ENCODE measurements at places on chromosomes 1 and 21. TPM values are rescaled to one million over a fixed set of nuclear protein-coding genes. Genes with fewer than 3 reads are reported as not detected.
A peak's percentile ranks its signal among the peaks of the same experiment; 100 is the strongest.

GRCh38 chr1:221392453-221392852, 349.4 kb downstream of the DUSP10 start:
- DNase-seq, result peak; percentile 5

DNA sequence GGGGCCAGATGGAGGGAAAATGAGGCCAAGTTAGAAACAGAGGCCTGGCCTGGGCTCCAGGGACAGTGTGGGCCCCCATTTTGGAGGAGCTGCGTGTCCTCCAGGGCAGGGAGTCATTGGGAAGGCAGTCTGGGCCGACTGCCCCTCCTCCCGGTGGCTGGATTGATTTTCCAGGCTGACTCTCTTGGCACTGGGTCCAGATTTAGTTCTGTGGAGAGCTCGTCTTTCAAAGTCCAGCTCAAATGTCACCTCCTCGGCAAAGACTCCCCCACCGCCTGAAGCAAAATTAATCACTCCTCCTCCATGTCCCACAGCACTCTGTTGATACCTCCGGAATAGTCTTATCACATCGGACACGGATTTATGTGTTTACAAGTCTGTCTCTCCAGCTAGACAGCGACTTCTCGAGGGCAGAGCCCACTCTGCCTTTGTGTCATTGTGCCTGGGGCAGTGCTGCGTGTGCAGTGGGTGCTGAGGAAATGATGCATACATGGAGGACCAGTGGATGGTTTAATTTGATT, 175.1 kb downstream of the CAMTA1 start:
- no peak for DNase-seq

- no peak for DNase-seq
These were observed 81.9 kb downstream of the JAK1 start for GRCh38 chr1:64884261-64885040.

GRCh38 chr1:201514466-201514865, 7.5 kb upstream of the CSRP1 start:
- DNase-seq, result no peak

GRCh38 chr1:11653101-11653860, 948 bp downstream of the FBXO2 start:
- DNase-seq, result no peak

GRCh38 chr1:160647329-160647720, 481 bp upstream of the SLAMF1 start:
- DNase-seq, result no peak

GRCh38 chr1:170267317-170267716, 121.6 kb downstream of the NTMT2 start:
- no peak for DNase-seq

- peak; percentile 86 for DNase-seq
These were observed 145.0 kb downstream of the RASAL2 start for GRCh38 chr1:178238722-178239510.

DNA sequence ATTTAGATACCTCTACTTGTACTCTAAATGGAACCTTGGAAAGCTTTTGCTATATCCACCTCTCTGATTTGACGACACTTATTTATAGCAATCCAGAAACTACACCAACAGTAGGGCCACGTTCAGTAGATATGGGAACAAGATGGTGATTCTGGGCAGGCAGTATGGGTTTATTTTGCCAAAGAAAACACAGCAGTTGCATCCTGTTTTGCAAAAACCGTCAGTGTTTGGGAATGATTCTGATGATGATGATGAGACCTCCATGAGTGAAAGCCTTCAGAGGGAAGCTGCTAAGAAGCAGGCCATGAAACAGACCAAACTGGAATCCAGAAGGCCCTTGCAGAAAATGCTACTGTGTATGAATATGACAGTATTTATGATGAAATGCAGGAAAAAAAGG, 41.5 kb upstream of the NEXN start:
- no peak for DNase-seq

- no peak for DNase-seq
These were observed 33.0 kb downstream of the PGM1 start for GRCh38 chr1:63626222-63626621.

GRCh38 chr1:36091698-36092097, 3.0 kb downstream of the ADPRS start:
- no peak for DNase-seq

DNA sequence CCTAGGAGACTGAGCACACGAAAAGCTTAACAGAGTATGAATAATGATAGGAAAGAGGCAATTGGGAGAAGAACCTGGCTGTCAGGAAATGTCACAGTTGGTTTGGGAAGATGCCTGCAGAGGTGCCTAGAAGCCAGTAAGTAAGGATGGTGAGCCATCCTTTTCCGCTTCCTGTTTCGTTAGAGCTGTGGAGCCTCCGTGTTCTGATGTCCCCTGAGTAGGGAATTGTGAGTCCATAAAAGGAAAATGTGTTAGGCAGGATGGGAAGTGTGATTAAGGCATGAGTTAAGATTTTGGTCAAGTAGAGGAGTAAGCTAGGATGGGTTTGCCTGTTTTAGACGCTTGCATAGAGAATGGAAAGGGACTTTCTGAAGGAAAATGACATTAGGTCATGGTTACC, 9.0 kb downstream of the CLIC4 start:
- DNase-seq, result no peak

DNA sequence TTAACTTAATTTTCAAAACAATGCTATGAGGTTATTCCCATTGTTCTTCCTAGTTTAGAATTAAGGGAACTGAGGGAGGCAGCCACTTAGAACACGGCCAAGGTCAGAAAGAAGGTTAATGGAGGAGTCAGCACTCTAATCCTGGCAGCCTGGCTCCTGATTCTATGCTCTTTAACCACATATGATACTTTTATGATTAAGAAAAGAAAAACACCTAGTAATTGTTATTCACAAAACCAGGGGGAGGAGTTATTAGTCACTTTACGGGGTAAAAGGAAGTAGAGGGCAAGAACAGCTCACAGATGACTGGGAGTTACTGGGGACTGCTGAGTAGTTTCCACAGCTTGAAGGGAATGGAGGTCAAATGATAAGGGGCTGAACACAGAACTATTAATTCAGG, 38.6 kb downstream of the GADD45A start:
- peak; percentile 59 for DNase-seq

DNA sequence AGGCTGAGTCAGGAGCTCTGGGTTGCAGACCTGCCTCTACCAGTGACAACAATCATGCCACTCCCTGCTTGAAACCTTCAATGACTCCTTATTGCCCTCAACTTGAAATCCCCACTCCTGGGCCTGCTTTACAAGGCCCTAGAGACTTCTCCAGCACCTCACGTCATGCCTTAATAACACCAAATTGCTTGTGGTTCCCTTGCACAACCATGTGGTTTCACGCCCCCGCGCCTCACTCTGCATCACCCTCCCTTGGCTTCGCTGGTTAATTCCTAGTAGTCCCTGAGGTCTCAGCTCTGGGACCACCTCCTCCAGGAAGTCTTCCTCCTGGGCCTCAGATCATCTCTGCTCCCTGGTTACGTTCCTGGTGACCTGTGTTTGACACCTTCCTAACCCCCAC, 33.0 kb downstream of the EPHA2 start:
- peak; percentile 54 for DNase-seq

- no peak for DNase-seq
These were observed 75.0 kb upstream of the DPT start for GRCh38 chr1:168803806-168804510.

DNA sequence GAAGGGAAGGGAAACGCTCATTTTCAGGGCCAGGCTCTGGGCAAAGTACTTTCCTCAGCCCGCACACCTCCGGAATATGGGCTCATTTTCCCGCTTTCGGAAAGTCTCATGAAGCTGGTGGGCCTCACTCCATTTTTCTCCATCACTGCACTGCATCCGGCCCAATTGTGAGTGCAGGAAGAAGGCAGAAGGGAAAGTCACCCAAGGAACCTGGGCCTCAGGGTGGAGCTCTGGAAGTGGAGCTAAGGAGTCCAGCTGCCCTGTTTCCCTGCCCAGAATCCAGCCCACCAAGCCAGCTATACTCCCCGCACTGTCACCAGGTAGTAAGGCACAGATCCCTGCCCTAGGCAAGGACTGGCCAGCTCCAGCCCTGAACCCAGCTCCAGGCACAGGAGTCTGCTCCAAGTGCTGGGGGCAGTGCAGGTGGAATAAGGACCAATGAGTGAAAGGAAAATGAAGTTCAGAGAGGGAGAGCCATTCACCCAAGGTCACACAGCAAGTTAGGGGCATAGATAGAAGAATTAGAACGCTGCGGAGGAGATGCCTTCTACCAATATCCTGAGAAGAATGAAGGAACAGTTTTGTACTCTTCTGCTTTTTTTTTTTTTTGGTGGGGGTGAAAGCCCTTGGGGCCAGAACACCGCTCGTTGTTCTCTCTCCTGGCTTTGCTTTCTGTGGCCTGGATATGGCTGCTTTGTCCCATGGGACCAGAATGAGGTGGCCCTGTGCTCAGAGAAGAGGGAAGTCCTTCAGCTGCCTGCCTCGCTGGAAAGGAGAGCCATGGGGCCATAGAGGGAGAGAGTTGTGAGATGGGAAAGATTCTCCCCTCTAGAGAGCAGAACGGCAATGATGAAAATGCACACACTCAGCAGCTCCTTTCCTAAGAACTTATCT, 10.0 kb downstream of the LRP8 start:
- no peak for DNase-seq

GRCh38 chr1:111214074-111214801, 13.3 kb upstream of the CHI3L2 start:
- no peak for DNase-seq

DNA sequence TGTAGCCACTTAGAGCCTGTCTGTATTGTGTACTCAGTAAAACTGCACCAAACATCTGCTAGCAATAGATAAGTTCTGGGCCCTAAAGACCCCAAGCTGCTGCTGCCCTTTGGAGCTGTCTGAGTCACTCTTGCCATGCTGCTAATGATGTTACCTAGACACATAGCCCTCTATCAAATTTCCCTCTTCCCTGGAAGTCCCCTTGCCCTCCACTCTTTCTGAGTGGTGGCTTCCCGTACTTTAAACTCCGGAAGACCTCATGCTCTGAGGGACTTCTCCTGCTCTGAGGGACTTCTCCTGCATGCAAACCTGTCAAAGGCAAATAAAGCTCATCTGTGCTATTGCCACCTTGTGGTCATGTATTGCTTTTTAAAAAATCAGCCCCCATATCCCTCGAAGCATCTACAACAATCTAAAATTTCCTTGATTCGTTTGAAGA, 34.0 kb downstream of the FH start:
- peak; percentile 38 for DNase-seq

GRCh38 chr1:47554082-47554481, 116.2 kb downstream of the FOXD2 start:
- DNase-seq, result no peak

DNA sequence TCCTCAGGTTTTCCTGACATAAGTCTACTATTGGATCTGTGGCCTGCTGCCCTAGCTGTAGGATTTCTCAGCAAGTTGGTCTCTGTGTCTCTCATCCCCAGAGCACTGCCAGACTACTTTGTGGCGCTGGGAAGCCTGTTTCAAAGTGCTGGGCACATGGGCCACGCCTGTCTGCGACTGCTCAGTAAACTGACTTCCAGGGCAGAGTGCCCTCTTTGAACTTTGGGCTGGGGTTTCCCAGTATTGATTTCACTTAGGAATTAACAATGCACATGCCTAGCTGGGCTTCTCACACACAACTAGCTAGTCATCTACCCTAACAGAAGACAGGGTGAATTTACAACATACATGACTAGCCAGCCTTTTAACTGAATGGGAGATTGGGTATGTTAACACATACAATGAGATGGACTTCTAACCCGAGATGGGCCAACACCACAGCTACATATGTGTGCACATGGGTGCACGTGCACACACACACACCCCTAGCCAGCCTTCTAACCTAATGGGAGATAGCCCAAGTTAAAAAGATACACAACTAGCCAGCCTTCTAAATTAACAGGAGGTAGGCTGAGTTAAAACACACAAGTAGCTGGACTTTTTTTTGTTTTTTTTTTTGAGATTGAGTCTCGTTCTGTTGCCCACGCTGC, 6.9 kb upstream of the TRIM17 start:
- no peak for DNase-seq

- no peak for DNase-seq
These were observed 18.0 kb upstream of the HHAT start for GRCh38 chr1:210310562-210311153.

- DNase-seq, result no peak
These were observed 416.9 kb upstream of the USP24 start for GRCh38 chr1:55632058-55632457.

- DNase-seq, result no peak
These were observed 133.9 kb upstream of the CD34 start for GRCh38 chr1:208044589-208045462.

GRCh38 chr21:46564391-46564790, 40.5 kb downstream of the S100B start:
- no peak for DNase-seq

GRCh38 chr1:32828341-32828740, 10.9 kb downstream of the S100PBP start:
- no peak for DNase-seq

DNA sequence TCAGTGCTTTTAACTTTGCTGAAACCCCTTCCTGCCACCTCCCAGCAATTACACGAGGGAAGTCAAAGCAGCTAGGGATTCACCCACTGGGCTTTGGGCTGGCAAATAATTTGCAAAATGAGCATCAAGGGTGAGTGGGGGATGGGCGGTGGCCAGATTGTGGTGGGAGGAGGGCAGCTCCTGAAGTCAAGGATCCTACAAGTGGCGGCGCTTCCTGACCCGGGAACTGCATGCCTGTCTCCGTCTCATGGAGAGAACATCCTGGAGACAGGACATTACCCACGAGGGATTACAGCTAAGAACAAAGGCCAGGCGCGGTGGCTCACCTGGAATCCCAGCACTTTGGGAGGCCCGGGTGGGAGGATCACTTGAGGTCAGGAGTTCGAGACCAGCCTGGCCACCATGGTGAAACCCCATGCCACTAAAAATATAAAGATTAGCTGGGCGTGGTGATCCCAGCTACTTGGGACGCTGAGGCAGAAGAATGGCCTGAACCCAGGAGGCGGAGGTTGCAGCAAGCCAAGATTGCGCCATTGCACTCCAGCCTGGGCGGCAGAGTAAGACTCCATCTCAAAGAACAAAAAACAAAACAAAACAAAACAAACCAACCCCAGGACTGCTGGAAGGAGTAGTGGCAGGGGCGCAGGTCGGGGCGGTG, 12.9 kb downstream of the TTC34 start:
- DNase-seq, result no peak

- peak; percentile 76 for DNase-seq
These were observed 81.1 kb upstream of the AK4 start for GRCh38 chr1:65066766-65067490.

The S100A2 gene
- 24.4 TPM for total RNA-seq

The S100A8 gene
- not detected for total RNA-seq

The NEK2 gene
- total RNA-seq, result 39.9 TPM

The IGSF21 gene
- total RNA-seq, result not detected

The LCE2A gene
- total RNA-seq, result not detected

The ST6GALNAC5 gene
- not detected for total RNA-seq

The S100A7 gene
- total RNA-seq, result not detected

The RORC gene
- total RNA-seq, result 0.24 TPM

The CALML6 gene
- not detected for total RNA-seq

The TMEM61 gene
- not detected for total RNA-seq

The S100A13 gene
- total RNA-seq, result 171 TPM

The CD2 gene
- total RNA-seq, result not detected

The MEGF6 gene
- total RNA-seq, result 15.6 TPM

All from Caki2 (cell line).